CD4-positive, alpha-beta memory T cell (primary cell): ENCODE measurements at places on chromosomes 7 and 10. TPM values are rescaled to one million over a fixed set of nuclear protein-coding genes. Genes with fewer than 3 reads are reported as not detected.

GRCh38 chr7:138563808-138564207, 103.7 kb downstream of the TRIM24 start:
- DNase-seq: no peak
- no peak overlapping the region for H3K27ac ChIP-seq
- no peak overlapping the region for H3K4me3 ChIP-seq
- no peaks in the 10 kb centered on the region for H3K27me3 ChIP-seq

The GNGT1 gene
- polyA plus RNA-seq: not detected

GRCh38 chr7:13687500-13687899, 302.0 kb downstream of the ETV1 start:
- DNase-seq: no peak
- no peak overlapping the region for H3K4me3 ChIP-seq
- no peaks in the 10 kb centered on the region for H3K27me3 ChIP-seq

GRCh38 chr7:85714043-85714578, 527.3 kb upstream of the SEMA3D start:
- no peaks in the 10 kb centered on the region for H3K36me3 ChIP-seq
- no peaks in the 10 kb centered on the region for H3K4me1 ChIP-seq
- DNase-seq: no peak
- H3K27me3 ChIP-seq: no peaks in the 10 kb centered on the region
- no peak overlapping the region for H3K4me3 ChIP-seq

GRCh38 chr10:21849607-21850006, 153.9 kb downstream of the DNAJC1 start:
- H3K4me3 ChIP-seq: no peak overlapping the region
- no peaks in the 10 kb centered on the region for H3K4me1 ChIP-seq
- no peak overlapping the region for H3K27ac ChIP-seq
- no peak for DNase-seq
- H3K36me3 ChIP-seq: no peaks in the 10 kb centered on the region

- H3K4me3 ChIP-seq: no peak overlapping the region
- no peaks in the 10 kb centered on the region for H3K27me3 ChIP-seq
- H3K36me3 ChIP-seq: no peaks in the 10 kb centered on the region
These were observed 230.3 kb upstream of the PRSS58 start for GRCh38 chr7:142488036-142488633.

The CCDC7 gene
- polyA plus RNA-seq: 7.7 TPM

GRCh38 chr7:1705856-1706255, 35.8 kb downstream of the ELFN1 start:
- no peaks in the 10 kb centered on the region for H3K36me3 ChIP-seq
- H3K4me1 ChIP-seq: no peaks in the 10 kb centered on the region
- no peak overlapping the region for H3K27ac ChIP-seq
- no peak overlapping the region for H3K4me3 ChIP-seq

DNA sequence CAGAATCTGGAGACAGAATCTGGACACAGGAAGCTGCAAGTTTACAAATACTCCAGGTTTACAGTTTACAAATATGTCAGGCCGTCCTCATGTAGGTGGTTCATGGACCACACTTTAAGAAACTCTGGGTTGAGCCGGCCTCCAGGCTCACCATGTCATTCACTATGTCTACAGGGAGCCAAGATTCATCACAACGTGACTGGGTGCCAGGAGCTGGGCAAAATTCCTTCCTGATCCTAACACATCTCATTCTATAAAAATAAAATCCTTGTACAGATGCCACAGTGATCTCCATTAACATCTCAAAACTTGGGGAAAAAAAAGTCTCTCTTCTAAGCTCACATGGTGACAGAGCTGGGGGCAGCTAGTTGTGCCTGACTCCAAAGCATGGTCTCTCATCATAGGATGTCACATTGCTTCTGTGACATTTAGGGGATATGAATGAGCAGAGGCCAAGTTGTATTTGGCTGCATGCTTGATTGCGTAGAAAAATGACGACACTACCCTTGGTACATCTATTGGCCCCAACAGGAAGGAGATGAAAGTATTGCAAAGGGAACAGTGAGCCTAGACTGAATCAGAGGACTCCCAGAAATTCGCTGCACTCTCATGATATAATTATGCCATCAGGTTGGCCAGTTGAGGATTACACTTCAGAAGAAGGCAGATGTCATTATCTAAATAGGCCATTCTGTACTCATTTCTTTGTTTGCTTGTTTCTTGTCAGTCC, 35.9 kb downstream of the MTURN start:
- H3K27ac ChIP-seq: no peak overlapping the region
- H3K27me3 ChIP-seq: no peaks in the 10 kb centered on the region
- H3K4me3 ChIP-seq: no peak overlapping the region
- H3K36me3 ChIP-seq: no peaks in the 10 kb centered on the region
- no peaks in the 10 kb centered on the region for H3K4me1 ChIP-seq

The HKDC1 gene
- 5.5 TPM for polyA plus RNA-seq

The ATOH7 gene
- not detected for polyA plus RNA-seq

The GPR15LG gene
- polyA plus RNA-seq: not detected

DNA sequence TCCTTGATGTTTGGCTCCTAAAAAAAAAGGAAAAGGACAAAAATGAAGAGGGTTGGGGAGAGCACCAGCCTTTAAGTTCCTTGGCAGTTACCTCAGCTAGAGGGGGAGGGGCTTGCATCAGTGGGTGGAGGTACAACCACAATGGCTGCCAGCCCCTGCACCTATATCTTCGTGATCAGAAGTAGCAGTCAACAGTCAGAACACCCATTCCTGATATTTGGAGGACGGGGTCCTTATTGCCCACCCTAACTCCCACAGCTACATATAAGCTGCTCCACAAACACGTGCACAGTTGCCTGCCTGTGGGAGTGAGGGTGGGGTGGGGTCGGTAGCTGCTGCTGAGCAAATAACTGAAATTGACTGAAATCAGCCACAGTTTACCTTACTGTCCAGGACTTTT, 26.2 kb downstream of the C1GALT1 start:
- no peaks in the 10 kb centered on the region for H3K36me3 ChIP-seq
- no peak overlapping the region for H3K4me3 ChIP-seq
- H3K4me1 ChIP-seq: peaks cover 36% of the 10 kb centered on the region
- H3K27ac ChIP-seq: no peak overlapping the region
- DNase-seq: no peak

- H3K36me3 ChIP-seq: no peaks in the 10 kb centered on the region
- no peaks in the 10 kb centered on the region for H3K27me3 ChIP-seq
- no peak overlapping the region for H3K4me3 ChIP-seq
These were observed 604.5 kb upstream of the STEAP1 start for GRCh38 chr7:89549768-89550167.

- H3K27ac ChIP-seq: no peak overlapping the region
- DNase-seq: no peak
- no peak overlapping the region for H3K4me3 ChIP-seq
- H3K4me1 ChIP-seq: no peaks in the 10 kb centered on the region
- no peaks in the 10 kb centered on the region for H3K36me3 ChIP-seq
These were observed 143.5 kb downstream of the TFPI2 start for GRCh38 chr7:93747019-93747418.

The CALU gene
- 23.3 TPM for polyA plus RNA-seq

DNA sequence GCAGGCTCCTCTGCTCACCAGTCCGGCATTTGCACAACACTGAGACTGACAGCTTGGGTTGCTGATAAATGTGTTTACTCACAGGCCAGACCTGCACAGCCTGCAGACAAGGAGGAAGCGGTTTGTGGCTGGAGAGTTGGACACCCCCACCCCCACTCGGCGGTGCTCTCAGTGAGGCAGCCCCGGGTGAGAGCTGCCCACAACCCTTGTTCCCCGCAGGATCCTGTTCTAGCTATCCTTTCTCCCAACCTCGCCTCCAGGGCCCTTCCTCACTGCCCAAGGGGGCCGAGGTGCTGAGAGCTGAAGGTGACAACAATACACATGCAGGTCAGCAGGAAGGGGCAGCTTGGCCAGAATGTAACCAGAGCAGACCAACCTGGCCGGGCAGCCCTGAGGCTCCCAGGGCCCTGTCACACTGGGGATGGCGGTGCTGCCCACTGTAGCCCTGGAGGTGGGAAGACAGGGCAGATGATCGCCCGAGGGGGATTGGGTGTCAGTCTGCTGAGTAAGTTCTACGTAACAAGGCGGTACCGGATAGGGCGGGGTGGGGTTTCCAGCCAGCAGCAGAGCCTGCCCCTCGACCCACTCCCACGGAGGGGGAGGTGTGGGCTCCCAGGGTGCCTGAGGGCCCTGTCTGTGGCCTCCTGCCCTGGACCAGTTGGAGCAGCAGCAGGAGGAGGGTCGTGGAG, 2.1 kb upstream of the ADAM8 start:
- H3K4me3 ChIP-seq: peak overlapping the region; percentile 3
- H3K27me3 ChIP-seq: no peaks in the 10 kb centered on the region
- H3K4me1 ChIP-seq: peaks cover 50% of the 10 kb centered on the region
- peaks cover 24% of the 10 kb centered on the region for H3K36me3 ChIP-seq
- H3K27ac ChIP-seq: peak overlapping the region; percentile 99

DNA sequence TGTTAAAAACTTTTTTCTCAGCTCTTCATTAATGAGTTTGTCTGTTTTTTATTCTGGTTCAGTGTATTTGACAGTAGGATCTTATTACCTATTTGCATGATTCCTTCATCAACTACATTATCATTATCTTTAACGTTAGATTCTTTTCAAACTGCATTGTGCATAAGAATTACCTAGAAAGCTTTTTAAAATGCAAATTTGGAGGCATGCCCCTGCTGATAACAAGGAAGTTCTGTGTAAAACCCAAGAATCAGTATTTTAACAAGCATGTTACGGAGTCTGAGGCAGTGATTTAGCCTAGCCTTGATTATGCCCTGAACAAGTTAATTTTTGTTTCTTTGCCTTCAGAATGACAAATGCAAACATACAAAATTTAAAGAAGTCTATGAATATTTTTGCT, 14.2 kb downstream of the AHR start:
- no peak overlapping the region for H3K27ac ChIP-seq
- peaks cover 7% of the 10 kb centered on the region for H3K36me3 ChIP-seq
- H3K4me1 ChIP-seq: peaks cover 20% of the 10 kb centered on the region
- H3K27me3 ChIP-seq: no peaks in the 10 kb centered on the region

DNA sequence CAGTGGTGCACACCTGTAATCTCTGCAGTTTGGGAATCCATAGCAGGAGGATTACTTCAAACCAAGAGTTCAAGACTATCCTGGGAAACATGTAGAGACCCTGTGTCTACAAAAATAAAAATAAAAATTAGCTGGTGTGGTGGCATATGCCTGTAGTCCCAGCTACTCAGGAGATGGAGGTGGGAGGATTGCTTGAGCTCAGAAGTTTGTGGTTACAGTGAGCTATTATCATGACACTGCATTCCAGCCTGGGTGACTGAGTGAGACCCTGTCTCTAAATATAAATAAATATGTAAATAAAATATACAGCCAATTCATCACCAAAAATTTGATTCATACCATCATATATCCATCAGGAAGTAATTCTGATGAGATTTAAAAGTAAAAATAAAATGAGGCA, 60.9 kb downstream of the ANKRD7 start:
- no peaks in the 10 kb centered on the region for H3K27me3 ChIP-seq
- DNase-seq: no peak
- H3K27ac ChIP-seq: no peak overlapping the region
- peaks cover 14% of the 10 kb centered on the region for H3K4me1 ChIP-seq
- H3K36me3 ChIP-seq: no peaks in the 10 kb centered on the region
- no peak overlapping the region for H3K4me3 ChIP-seq

GRCh38 chr7:111012799-111013675, 77.9 kb upstream of the LRRN3 start:
- H3K4me1 ChIP-seq: peaks cover 69% of the 10 kb centered on the region
- H3K27me3 ChIP-seq: no peaks in the 10 kb centered on the region
- H3K27ac ChIP-seq: peak overlapping the region; percentile 54
- DNase-seq: peak; percentile 43

The SH2B2 gene
- polyA plus RNA-seq: not detected

- no peak overlapping the region for H3K4me3 ChIP-seq
- no peaks in the 10 kb centered on the region for H3K27me3 ChIP-seq
- no peaks in the 10 kb centered on the region for H3K36me3 ChIP-seq
These were observed 45.2 kb downstream of the COL1A2 start for GRCh38 chr7:94439893-94440381.
